ENCODE measurements at places on chromosomes 1 and 21. TPM values are rescaled to one million over a fixed set of nuclear protein-coding genes. Genes with fewer than 3 reads are reported as not detected.

DNA sequence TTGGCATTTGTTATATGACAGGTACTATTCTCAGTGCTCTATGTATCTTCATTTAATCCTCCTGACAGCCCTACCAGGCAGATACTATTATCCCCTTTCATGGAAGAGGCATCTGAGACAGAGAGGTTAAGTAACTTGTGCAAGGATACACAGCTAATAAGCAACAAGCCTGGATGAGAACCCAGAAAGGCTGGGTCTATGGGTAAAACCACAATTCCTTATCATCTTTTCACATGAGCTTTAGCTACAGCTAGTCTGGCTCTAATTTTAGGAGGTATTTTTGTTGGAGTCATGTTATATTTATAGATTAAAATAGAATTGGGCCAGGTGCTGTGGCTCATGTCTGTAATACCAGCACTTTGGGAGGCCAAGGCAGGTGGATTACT is 27.7 kb downstream of the DNTTIP2 start:
- no peak for DNase-seq

- no peak for DNase-seq
Measured at GRCh38 chr21:35102488-35103371, 53.6 kb upstream of the RUNX1 start.

Gene ANGPTL3
- total RNA-seq: not detected

- no peak for DNase-seq
Measured at GRCh38 chr1:121418369-121419049, 233.7 kb downstream of the SRGAP2C start.

Gene CDC42BPA
- 0.87 TPM for total RNA-seq
